A673 (cell line): ENCODE measurements at places on chromosomes 7 and 10. TPM values are rescaled to one million over a fixed set of nuclear protein-coding genes. Genes with fewer than 3 reads are reported as not detected.
A peak's percentile ranks its signal among the peaks of the same experiment; 100 is the strongest.

GRCh38 chr7:117019287-117019686 lies 66.0 kb downstream of the ST7 start:
- H3K27me3 ChIP-seq: no peaks in the 10 kb centered on the region
- no peak for DNase-seq
- peaks cover 33% of the 10 kb centered on the region for H3K4me1 ChIP-seq
- H3K27ac ChIP-seq: no peak overlapping the region
- H3K4me3 ChIP-seq: no peak overlapping the region
- H3K36me3 ChIP-seq: no peaks in the 10 kb centered on the region

GRCh38 chr7:138431517-138431916 lies 28.5 kb upstream of the TRIM24 start:
- no peak overlapping the region for H3K4me3 ChIP-seq
- no peaks in the 10 kb centered on the region for H3K36me3 ChIP-seq
- DNase-seq: no peak
- no peak overlapping the region for H3K27ac ChIP-seq
- H3K4me1 ChIP-seq: no peaks in the 10 kb centered on the region
- H3K27me3 ChIP-seq: no peaks in the 10 kb centered on the region

GRCh38 chr10:77072836-77073662 lies 564.6 kb downstream of the KCNMA1 start:
- no peak overlapping the region for H3K4me3 ChIP-seq
- DNase-seq: no peak
- no peaks in the 10 kb centered on the region for H3K27me3 ChIP-seq

The TMEM196 gene
- total RNA-seq: not detected in 2 replicates

The MYL10 gene
- total RNA-seq: 0.30 TPM in 1 of 2 replicates, not detected in the other

- DNase-seq: no peak
- no peaks in the 10 kb centered on the region for H3K27me3 ChIP-seq
- no peaks in the 10 kb centered on the region for H3K4me1 ChIP-seq
- peaks cover 9% of the 10 kb centered on the region for H3K36me3 ChIP-seq
These were observed 47.7 kb downstream of the HERC4 start for GRCh38 chr10:68027429-68027828.

The CPA5 gene
- not detected in 2 replicates for total RNA-seq

DNA sequence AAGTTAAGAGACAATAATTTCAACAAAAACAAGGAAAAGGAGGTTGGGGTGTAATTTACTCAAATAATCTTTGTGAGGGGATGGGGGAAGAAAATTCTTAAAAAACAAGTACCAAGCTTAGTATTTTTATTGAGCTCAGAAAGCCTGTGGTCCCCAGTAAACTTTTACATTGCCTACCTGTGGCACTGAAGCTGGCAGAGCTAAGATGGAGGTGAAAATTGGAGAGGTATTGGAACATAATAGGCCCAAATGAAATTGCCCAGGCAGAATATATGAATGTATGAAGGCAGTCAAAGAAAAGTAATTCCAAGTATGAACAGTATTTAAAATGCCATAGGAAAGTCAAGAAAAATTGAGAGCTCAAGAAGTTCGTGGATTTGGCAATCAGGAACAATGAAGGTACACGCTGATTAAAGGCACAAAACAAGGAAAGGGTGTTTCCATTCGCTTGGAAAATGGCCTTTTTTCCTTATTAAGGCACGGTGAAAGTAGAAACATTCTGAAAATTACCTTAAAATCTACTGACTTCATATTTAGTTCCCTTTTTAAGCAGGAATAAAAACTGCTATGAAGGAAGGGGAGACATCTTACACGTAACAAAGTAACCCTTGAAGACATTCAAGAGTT lies 3.4 kb upstream of the KMT2E start:
- H3K36me3 ChIP-seq: peaks cover 20% of the 10 kb centered on the region
- H3K4me3 ChIP-seq: peak overlapping the region; percentile 95
- H3K4me1 ChIP-seq: peaks cover 9% of the 10 kb centered on the region
- DNase-seq: no peak

DNA sequence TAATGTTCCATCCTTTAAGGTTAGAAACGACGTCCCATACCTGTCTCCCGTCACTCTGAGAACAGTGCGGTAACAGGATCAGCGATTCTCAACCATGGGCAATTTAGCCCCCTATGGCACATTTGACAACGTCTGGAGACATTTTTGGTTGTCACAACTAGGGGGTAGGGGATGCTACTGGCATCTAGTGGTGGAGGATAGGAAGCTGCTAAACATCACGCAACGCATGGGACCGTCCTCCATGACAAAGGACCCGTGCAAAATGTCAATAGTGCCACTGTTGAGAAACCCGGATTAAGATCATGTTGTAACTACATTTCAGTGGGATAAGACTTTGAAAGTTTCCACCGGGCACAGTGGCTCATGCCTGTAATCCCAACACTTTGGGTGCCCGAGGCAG lies 5.0 kb upstream of the PAXIP1 start:
- H3K4me3 ChIP-seq: no peak overlapping the region
- H3K27ac ChIP-seq: no peak overlapping the region
- H3K36me3 ChIP-seq: peaks cover 6% of the 10 kb centered on the region
- no peaks in the 10 kb centered on the region for H3K27me3 ChIP-seq

DNA sequence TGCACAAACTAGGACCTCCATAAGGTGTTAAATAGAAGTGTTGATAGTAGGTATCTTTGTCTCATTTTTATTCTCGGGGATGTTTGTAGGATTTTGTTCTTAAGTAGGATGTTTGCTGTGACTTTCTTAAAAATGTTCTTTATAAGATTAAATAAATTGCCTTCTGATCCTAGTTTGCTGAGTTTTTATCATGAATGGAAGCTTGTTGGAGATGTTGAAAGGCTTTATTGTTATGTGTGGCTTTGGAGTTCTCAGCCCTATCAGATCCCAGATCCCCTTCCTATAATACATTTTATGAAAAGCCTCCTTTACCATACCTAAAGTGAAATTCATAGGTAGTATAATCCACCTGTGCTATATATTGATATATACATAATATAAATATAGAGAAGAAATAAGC lies 40.1 kb downstream of the NHLRC2 start:
- no peak for DNase-seq
- H3K27ac ChIP-seq: no peak overlapping the region
- H3K4me1 ChIP-seq: peaks cover 25% of the 10 kb centered on the region
- H3K27me3 ChIP-seq: no peaks in the 10 kb centered on the region
- H3K36me3 ChIP-seq: peaks cover 13% of the 10 kb centered on the region
